HL-60 (cell line): ENCODE measurements at places on chromosomes 11 and 22.

GRCh38 chr22:48926643-48927042, 901.0 kb downstream of the BRD1 start:
- no peak for DNase-seq

- no peak for DNase-seq
Observed at GRCh38 chr11:61145228-61146005, 15.8 kb downstream of the VPS37C start.

- no peak for DNase-seq
Observed at GRCh38 chr11:68969386-68969785, 11.4 kb downstream of the MRGPRD start.

DNA sequence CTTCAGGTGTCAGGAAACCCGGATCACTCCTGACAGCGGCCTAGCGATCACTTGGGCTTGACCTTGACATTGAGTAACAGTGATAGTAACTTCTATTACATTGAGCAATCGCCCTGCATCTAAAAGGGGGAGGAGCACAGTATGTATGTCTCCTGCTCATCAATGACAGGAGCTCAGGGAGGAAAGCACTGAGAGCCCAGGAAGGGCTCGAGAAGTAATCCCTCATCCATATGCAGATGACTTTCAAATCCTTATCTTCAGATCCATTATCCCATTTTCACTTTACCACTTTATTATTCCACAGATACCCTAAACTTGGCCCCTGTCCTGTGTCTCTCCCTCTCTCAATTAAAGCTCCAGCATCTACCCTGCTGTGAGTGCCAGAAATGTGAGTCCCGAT, 47.8 kb downstream of the ABTB2 start:
- peak; percentile 62 for DNase-seq

- no peak for DNase-seq
Observed at GRCh38 chr11:41446107-41446506, 13.3 kb downstream of the LRRC4C start.

DNA sequence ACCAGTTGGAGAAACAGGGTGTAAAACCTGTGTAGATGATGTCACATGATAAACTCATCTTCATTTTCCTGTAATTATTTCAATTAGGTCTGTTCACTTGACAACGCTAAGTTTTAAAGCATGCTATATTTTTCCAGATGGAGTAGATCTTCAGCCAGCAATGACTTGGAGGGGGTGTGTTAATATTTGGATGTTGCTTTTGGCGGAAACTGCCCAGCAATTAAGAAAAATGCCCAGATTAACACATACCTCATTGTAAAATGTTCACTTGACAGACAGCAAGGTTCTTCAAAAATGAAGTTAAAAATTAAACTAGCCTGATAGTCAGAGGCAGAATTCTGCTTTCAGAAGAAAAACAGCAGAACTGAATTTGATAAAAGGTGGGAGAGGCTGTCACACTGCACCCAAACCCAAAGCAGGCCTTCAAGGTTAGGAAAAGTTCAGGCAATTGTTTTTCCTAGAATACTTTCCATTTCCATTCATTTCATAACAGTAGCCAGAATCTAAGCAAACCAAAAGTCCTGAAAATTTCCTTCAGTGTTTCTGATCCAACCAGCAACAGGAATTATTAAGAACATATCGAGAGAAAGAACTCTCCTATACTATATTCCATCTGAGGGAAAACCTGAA, 33.0 kb downstream of the VSIG10L2 start:
- DNase-seq: no peak

- DNase-seq: no peak
Observed at GRCh38 chr11:100682247-100682969, 4.7 kb upstream of the ARHGAP42 start.

- no peak for DNase-seq
Observed at GRCh38 chr11:70733327-70734325, 335.3 kb downstream of the CTTN start.

- no peak for DNase-seq
Observed at GRCh38 chr11:66263785-66264184, 4.7 kb upstream of the RAB1B start.

DNA sequence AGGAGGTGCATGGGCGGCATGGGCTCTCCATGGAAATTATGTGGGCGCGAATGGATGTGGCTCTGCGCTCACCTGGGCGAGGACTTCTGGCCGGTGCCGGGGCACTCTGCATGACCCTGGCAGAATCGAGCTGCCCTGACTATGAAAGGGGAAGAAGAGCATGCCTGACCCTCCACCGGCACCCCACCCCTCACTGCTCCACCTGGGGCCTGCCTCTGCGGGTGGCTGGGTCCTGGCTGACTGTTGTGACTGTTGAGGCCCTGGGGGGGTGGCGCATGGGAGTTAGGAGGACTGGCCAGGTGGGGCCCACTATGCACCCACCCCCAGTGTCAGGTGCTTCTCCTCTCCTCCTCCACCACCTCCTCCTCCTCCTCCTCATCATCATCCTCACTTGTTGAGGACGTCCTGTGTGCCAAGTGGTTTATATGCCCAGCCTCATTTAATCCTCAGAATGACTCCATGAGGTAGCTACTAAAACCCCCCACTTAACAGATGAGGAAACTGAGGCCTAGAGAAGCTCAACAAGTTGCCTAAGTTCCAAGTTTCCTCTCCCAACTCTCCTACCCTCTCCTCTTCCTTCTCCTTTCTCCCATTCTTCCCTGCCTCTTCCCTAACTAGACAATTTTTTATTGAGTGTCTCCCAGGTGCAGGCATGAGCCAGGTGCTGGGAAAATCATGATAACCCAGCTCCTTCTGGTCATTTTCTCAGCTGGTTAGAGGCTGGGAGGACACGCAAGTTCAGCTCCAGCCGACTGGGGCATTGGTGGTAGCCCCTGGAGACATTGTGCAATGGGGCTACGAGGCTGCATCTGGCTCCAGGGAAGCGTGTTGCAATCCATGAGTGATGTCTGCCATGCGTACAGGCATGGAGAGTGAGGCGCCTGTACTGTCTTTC, 2.3 kb downstream of the MYEOV start:
- peak; percentile 95 for DNase-seq

DNA sequence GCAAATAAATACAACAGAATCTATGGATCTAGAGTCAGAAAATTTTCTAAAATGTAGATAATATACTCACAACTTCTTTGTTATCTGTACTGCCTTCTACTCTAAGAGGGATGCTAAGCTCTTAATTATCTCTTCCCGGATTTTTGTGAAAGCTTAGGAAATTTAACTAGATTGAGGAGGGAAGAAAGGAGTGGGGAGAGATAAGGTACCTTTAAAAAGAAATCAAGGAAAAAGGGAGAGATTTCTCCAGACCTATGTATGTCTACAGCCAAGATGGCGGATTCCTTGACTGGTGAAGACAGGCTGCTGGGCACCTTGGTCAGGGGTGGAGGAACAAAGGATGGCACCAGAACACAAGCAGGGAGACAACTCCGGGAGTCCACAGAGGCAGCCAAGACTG, 23.0 kb downstream of the ZNF280B start:
- DNase-seq: no peak

DNA sequence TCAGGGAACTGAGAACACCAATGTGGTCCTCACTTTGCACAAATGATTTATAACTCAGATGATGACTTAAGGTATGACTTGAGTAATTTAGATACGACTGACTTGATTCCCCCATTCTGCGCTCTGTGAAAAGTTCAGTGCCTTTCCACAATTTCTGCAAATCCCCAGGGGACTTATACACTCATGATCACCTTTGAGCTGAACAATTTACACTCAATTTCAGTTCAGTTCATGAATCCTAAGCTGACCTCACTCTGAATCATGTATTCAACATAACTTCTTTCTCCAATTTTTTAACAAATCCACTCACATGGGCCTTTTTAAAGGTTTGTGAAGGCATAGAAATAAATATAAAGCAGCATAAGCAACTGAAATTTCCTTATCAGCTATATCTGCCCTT, 274.2 kb downstream of the FAM76B start:
- no peak for DNase-seq

- no peak for DNase-seq
Observed at GRCh38 chr22:37442537-37442936, 15.3 kb upstream of the ELFN2 start.

DNA sequence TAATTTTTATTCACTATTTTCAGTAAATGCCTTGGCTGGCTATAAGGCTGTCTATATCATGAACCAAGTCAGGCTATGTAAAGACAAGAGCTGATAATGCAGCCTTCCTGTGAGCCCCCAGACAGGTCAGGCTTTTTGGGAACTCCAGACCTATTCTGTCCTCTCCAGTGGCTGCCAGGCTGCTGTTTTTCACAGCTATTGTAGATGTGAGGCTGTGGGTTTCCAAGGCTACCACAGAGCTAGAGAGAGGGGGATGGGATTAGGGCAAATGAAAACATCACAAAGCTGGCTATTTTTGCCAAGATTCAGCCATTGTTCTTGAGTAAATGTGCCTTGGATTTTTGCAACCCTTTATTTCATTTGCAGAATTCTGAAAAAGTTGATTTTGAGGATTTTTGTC, 55.7 kb upstream of the SORL1-AS1 start:
- no peak for DNase-seq

GRCh38 chr11:125967515-125967914, 21.7 kb downstream of the VSIG10L2 start:
- no peak for DNase-seq

GRCh38 chr11:7826324-7826723, 29.6 kb upstream of the OR5P2 start:
- DNase-seq: no peak
